ENCODE measurements at places on chromosomes 12 and 14.
A peak's percentile ranks its signal among the peaks of the same experiment; 100 is the strongest.

DNA sequence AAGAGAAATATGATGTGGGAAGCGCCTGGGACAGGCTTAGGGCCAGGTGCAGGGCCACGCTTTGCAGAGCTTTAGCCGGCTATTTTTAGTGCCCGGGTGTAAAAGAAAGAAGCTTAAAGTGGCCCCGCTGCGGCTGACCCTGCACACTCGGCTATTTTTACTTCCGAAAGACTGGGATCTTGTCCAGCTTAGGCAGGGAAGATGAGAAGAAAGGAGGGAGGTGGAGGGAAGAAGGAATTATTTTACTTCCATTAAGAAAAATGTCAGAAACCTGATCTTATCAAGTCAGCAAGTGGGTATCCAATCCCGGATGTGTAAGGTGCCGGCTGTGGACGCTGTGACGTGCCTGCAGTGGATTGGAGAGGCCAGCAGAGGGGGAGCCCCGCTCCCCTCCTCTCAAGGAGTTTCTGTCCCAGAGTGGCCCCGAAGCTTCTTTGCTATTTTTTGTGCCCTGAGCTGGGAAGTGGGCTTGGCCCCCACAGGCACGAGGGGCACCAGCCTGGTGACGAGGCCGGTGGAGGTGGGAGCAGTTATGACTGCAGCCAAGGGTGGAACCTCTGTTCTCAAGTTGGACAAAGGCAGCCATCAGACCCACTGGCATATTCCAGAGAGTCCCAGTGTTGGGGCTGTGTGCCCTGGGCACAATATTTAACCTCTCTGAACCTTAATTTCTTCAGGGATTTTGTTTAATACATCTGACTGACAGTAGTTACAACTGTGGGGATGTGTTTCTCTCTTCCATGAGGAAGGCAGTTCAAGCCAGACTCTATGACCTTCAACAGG is 97.7 kb downstream of the ESRRB start:
- DNase-seq: peak; percentile 8

DNA sequence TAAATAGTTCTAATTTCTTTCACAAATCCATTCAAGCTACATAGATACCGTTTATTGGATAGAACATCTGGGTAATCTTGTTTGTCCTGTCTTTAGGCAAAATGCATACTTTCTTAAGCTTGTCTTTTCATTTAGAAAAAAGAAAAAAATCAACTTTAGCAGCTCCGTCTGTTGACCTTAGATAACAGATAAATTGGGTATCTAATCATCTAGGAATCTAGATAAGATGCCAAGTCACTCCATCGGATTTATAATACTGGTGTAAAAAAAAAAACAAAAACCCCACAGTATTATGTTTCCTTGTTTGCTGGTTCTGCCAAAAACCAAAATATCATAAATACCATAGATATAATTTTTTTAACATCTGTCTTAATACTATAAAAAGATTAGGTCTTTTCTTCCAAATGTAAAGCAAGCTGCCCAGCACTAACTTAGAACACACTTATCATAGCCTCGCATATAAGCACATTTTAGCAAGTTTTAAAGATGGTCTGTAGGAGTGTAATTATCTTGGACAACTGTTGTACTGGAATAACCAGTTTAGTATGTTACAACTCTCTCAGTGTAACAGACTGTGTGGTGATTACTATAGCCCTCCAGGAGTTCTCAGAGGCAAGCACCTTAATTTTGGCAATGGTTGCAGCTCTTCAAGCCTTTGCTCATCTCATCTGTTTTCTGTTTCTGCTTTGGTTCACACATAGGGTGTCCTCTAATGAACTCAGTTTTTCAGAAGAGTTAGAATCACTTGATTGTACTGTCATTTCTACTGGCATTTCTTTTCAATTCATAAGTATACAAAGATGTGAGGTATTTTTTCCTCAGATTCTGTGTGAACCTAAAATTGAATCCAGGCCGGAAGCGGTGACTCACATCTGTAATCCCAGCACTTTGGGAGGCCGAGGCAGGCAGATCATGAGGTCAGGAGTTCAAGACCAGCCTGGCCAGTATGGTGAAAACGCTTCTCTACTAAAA is 83.1 kb downstream of the ANO6 start:
- DNase-seq: no peak

DNA sequence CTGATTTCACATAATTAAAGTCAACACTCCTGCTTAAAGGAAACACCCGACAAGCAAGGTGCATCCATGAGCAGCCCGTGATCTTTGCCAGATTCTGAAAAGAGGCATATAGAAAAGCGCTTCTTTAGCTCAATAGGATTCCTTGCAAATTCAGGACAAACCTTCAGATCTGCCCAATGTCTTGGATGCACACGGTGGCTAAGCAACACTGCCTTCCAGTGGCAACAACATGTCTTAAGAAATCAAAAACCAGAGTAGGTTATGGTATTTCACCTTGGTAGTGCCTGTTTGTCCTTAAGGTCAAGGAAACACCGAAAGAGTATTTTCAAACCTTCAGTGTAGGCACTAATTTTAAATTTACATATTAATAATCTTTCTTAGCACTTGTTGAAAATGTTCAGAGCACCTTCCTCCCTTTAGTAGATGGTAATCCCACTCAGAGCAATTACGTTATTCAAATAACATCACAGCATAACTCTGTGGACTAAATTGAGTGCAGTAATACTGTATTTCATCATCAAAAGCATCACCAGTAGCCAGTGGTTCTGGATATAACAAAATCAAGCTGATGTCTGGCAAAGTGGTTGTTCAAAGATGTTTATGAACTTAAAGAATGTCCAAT is 58.0 kb upstream of the CDKN3 start:
- DNase-seq: peak; percentile 66

GRCh38 chr14:44846232-44846824 is 115.4 kb downstream of the KLHL28 start:
- peak; percentile 48 for DNase-seq

DNA sequence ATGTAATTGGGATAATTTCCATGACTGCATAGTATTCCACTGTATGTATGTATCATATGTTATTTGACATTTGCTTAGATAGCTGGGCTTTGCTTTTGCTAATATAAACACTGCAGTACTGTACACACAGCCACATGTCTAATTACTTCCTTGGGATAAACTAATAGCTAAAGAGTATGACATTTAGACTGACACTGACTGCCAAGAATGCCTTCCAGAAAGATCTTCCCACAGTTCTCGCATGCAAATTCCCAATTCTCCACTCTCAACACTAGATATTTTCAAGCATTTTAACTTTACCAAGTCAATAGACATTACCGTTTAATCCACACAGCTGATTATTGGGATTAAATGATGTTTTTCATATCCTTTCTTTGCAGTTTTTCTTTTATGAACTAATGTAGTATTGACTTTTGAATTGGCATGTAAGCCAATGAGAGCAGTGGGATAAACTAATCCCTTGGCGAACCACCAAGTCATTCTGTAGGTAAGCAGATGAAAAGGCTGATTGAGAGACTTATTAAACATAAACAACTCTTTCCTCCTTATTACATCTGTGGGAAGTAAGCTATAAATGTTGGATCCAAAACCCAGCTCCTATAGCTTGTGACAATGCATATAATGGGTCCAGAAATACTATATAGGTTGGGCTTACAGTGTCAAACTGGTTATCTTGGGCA is 55.5 kb downstream of the STON2 start:
- no peak for DNase-seq

DNA sequence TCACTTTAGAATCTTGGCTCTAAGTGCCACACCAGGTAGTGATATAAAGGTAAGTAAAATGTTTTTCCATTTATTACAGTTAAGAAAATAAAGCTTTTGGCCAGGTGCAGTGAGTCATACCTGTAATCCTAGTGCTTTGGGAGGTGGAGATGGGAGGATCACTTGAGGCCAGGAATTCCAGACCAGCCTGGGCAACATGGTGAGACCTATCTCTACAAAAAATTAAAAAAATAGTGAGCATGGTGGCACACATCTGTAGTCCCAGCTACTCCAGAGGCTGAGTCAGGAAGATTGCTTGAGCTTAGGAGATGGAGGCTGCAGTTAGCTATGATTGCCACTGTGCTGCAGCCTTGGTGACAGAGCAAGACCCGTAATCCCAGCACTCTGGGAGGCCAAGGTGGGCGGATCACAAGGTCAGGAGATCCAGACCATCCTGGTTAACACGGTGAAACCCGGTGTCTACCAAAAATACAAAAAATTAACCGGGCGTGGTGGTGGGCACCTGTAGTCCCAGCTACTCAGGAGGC is 5.0 kb downstream of the FANCM start:
- no peak for DNase-seq

GRCh38 chr12:19387161-19387560 is 52.1 kb upstream of the AEBP2 start:
- DNase-seq: no peak

GRCh38 chr12:127241072-127241817 is 1025.7 kb upstream of the TMEM132C start:
- DNase-seq: peak; percentile 74

DNA sequence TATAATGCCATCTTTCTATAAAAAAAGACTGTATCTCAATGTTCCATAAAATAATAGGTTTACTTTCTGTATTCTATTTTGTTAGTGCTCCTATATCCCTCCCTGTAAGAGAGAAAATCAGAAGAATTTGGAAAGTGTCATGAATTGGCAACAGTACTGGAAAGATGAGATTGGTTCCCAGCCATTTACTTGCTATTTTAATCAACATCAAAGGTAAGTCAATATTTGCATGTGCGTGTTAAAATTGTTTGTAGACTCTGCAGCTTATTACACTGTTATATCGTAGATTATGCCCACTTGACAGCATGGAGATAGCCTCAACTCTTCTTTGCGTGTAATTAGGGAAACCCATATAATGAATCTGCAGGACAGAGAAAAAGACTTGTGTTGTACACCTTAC is 34.0 kb downstream of the KCNMB4 start:
- DNase-seq: no peak

DNA sequence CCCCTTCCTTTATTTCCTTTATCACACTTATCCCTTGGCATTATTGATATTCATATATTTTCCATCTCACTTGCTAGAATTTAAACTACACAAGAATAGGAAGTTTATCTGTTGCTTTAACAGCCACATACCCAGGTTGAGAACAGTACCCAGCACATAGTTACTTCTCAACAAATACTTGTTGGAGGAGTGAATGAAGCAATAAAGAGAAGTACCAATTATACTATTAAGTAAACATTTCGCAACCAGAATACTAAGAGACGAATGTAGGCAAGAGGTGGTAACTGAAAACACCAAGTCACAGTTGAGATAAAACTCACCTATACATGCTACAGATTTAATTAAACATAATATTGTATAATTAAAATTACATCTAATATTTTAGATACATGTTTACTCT is 110.9 kb downstream of the FSCB start:
- peak; percentile 1 for DNase-seq

DNA sequence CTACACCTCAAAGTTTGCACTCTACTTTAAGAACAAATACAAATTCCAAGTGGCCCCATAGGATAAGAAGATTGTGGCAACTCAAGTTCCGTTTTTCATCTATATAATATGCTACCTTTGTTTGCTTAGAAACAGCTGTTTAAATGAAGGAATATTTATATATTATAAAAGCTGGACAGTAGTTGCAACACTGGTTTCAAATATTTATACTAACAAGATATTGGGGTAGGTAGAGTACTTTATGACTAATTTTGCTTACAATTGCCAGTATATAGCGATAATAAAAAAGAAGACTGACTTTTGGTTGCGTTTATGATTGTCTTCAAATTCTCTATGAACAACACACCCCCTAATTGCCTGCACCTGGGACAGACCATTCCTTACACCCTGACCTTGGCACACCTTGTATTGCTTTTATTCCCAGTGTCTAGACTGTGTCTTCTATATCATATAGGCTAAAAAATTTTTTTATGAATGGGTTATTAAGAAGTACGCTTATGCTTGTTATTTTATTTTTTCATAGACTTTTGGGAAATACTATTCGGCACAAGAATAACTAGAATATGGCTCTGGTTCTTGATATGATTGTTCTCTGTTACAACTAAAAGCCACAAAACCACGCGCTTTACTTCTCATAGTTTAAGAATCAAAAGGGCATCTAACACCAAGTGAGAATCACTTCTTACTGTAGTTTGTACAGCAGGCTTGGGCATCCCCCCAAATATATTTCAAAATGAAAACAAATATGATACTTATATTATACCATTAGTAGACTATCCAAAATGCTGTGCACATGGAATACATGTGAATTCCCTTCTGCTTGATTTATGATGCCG is 455.4 kb upstream of the DCN start:
- DNase-seq: no peak

GRCh38 chr14:88488081-88488480 is 66.7 kb downstream of the PTPN21 start:
- no peak for DNase-seq

DNA sequence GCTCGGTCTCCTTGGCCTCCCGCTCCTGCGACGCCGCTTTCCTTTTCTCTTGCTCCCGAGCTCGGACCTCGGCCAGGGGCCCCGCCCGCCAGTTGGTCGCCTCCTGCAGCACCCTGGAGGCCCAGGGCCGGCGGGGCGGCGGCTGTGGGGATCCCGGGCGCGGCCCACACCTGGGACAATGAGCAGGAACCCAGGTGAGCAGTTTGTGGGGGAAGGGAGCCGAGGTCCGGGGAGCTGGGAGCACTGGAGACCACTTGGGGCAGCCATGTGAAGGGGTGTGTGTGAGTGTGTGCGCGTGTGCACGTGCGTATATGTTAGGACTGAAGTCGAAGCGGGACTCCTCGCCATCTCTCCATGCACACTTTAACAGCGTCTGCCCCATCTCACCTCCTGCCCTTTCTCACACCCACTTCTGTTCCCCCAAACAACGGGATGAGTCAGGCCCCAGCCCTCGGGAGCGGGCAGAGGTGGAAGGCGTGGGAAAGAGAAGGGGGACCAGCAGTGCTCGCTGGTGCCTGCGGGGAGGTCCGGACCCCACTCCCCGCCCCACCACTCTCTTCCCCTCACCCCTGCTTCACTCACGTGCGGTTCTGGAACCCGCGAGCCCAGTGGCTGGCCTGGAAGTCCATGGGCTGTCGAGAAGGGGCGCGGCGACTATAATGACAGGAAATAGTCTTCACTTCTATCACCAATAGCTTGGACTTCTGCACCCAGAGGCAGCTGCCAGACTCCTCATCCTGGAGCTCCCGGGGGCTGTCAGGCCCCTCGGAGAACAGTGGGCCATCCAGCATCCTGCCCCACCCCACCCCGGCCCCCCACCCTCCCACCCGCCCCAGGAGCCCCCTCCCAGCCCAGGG is 450 bp downstream of the DDN start:
- no peak for DNase-seq

- no peak for DNase-seq
These were observed 357.9 kb downstream of the BCL11B start for GRCh38 chr14:98913967-98914650.

- no peak for DNase-seq
These were observed 521.3 kb upstream of the TMEM132C start for GRCh38 chr12:127745469-127746212.

GRCh38 chr14:24372701-24373416 is 4.9 kb downstream of the NFATC4 start:
- no peak for DNase-seq
